ENCODE measurements at places on chromosomes 12 and 14.

DNA sequence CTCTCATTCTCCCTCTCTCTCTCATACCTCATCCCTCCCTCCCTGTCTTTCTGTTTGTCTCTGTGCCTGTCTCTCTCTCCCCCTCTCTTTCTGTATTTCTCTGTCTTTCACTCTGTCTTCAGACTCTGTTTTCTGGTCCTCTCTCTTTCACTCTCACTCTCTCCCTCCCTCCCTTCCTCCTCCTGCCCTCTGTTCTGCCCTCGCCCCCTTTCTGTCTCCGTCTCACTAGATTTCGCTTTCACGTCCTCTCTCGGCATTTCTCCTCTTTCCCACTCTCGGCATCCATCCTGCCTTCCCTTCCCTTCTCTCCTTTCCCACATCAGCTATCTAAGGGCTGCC is 183.0 kb downstream of the PHETA1 start:
- DNase-seq, result no peak

DNA sequence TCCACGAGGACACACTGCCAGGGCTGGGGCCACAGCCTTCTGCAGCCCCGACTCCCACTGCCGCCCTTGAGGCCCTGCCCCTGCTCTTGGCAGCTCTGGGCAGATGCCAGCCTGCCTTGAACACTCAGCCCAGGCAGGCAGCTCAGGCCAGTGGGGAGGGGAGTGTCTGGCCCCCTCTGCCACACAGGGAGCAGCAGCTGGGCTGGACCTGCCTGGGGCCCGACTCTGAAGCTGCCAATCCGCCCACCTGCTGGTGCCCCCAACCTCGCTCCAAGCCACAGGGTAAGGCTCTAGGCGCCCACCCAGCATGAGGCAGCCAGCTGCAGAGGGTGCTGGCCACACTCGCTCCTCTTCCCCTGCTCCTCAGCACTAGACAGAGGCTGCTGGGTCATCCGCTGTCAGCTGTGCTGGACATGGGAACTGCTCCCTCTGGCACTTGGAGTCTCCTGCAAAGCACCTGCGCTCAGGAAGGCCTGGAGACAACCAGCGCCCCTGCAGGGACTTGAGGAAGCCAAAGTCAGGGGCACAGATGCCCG is 24.6 kb upstream of the NUDT14 start:
- DNase-seq, result no peak

DNA sequence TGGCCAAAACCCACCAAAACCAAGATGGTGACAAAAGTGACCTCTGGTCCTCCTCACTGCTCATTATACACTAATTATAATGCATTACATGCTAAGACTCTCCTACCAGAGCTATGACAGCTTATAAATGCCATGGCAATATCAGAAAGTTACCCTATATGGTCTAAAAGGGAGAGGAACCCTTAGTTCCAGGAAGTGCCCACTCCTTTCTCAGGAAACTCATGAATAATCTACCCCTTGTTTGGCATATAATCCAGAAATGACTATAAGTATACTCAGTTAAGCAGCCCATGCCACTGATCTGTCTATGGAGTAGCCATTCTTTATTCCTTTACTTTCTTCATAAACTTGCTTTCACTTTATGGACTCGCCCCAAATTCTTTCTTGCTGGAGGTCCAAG is 43.0 kb upstream of the FUT8 start:
- DNase-seq, result no peak

DNA sequence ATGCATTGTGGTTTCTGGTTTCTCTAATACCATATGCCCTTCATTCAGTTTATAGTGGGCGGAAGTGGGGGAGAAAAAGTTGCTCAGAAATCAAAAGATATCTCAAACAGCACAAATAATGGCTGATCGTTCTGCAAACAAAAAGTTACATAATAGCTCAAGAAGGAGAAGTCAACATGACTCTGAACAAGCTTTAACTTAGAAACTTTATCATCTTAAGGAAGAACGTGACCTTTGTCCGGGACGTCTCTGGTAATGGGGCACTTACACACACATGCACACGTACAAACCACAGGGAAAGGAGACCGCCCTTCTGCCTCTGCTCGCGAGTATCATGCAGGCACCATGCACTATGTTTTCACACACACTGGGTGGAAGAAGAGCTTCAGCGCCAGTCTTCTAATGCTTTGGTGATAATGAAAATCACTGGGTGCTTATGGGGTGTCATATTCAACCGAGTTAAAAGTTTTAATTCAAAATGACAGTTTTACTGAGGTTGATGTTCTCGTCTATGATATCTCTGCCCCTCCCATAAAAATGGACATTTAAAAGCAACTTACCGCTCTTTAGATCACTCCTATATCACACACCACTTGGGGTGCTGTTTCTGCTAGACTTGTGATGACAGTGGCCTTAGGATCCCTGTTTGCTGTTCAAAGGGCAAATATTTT is 4.7 kb downstream of the FOS start:
- DNase-seq, result no peak

DNA sequence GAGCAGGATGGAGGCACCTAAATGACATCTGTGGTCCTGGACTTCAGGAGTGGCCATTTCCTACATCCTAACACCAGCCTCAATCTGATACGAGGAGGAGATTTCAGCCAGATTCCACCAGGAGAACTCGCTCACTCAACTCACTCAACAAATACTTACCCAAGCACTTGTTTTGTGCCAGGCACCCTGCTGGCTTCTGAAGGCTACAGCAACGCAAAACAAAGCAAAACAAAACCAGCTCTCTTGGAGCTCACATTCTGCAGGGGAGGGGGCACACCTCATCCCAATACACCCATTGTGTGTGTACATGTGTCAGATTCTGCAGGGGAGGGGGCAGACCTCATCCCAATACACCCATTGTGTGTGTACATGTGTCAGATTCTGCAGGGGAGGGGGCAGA is 144.8 kb downstream of the PIWIL1 start:
- DNase-seq, result no peak

- no peak for DNase-seq
These were observed 30.9 kb downstream of the TBC1D15 start for GRCh38 chr12:71870416-71870815.

DNA sequence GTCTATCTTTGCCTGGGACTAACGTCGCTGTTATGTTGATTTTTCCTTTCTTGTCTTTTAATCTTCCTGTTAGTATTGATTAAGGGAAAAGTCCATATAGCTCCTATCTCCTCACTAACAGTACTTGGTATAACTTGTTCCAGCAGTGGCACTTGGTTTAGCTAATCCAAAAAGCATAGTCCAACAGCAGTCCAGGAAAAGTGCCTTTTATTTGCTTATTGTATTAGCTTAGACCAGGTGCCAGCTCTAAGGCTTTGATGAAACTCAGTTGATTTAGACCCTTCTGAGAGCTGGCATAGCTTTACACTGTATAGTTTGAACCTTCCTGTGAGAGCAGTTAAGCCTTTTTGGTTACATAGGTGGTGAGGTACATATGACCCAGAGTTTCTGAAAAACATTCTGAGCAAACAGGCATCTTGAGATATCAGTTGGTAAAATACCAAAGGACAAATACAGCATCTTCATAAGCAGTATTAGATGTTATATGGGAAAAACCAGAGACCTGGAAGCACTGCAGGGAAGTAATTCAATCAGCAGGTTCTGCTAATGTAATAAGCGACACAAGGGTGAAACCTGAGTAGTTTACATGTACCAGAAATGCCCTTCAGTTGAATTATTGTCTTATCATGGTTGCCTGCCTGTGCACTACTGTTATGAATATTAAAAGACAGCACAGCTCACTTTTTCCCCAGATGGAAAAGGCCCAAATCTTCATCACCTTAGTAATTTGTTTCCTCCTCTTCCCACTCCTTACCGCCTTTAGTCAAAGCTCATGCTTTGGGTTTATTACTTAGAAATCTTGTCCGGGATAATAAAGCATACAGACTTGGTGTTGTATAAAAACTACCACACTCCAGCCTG is 13.0 kb downstream of the PELI2 start:
- no peak for DNase-seq

DNA sequence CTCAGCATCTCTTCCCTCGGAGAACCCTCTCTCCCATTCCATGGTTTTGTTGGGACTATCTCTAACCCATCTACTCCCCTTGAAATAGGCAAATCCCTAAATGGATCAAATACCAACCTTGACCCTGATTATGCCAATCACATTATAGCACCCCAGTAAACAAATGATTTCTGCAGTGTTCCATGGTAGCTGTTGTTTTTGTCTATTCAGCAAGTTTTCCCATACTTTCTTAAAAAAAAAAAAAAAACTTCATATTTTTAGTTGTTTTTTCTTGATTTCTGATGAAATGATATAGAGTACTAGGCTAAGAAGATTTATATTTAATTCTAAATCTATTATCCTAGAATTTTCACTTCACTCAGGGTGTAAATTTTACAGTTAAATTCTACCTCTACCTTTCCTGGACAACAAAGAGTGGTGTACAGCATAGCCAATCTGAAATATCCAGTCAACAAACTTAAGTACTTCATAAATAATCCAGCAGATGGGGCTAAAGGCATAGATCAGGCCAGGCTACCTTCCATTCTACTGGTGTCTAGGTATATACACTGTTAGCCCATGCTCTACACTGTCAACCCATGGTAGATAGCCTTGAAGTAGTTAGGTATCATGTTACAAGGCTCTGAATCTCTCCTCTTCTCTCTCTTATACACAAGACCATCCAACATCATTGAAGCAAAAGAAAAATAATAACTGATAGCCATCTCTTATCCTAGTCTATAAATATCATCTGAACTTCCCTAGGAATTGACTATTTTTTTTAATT is 82.2 kb downstream of the PLEKHG7 start:
- DNase-seq, result peak; percentile 53

- DNase-seq, result no peak
These were observed 35.6 kb downstream of the SYNE3 start for GRCh38 chr14:95480887-95481226.

GRCh38 chr12:45663455-45663854 is 66.1 kb upstream of the ARID2 start:
- no peak for DNase-seq

DNA sequence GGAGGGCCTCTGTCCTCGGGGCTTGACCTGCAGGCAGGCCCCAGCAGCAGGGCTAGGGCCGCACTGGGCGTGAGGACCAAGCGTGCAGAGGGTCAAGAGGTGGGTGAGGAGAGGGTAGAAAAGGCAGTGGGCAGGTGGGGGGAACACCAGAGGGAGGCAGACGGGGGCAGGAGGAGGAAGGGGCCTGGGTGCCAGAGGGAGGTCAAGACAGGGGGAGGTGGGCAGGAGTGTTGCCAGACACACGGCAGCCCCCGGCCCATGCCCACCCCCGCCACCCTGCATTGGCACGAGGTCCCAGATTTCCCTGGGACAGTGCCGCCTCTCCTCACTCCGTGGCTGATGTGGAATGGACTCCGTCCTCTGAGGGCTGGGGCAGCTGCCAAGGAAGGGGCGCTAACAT is 8.2 kb downstream of the TMEM121 start:
- DNase-seq, result no peak

GRCh38 chr12:28378736-28379135 is 188.5 kb downstream of the CCDC91 start:
- DNase-seq, result no peak

- no peak for DNase-seq
These were observed 2.6 kb downstream of the PTPN11 start for GRCh38 chr12:112421363-112421762.

- no peak for DNase-seq
These were observed 397.6 kb downstream of the LRFN5 start for GRCh38 chr14:42004321-42004720.

- no peak for DNase-seq
These were observed 9.9 kb downstream of the UBC start for GRCh38 chr12:124904306-124905098.

DNA sequence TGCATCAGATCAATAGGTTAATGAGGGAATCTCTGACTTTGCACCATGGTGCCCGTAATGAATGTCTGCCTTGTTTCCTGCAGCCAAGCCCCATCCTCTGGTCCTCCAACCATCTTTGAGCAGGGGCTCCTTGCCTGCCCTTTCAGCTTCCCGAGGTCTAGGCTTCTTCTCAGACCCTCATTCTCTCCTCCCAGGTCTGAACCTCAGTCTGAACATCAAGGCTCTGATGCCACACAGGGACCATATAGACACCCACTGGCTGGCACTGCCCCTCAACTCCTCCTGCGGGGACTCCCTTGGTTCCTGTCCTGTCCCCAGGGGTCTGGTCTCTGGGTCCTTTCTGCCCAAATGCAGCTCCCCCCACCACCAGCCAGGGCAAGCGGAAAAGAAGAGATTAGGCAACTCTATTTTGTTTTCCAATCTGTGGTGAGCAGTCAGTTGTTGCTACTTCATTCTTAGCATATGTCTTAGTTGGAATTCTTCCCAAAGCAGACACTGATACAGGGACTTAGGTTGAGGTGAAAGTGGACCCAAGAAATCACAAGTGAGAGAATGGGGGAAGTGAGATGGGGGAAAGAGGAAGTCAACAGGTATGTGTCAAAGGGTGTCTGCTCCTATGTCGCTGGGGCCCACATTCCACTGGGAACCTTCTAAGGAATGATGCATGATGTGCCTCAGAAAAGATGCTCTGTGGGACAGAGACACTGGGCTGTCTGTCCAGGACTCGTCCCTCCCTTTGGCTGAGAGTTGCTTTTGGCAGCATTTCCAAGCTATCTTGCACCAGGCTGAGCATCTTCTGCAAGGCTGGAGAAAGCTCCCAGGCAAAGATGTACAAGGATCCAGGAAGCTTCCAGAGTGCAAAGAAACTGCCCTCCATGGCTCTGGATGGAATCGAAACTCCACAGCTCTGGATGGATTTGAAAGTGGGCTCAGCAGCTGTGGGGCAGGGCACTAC is 1096.5 kb upstream of the TMEM132C start:
- no peak for DNase-seq

- DNase-seq, result peak; percentile 61
These were observed 198.3 kb upstream of the CPNE8 start for GRCh38 chr12:39103552-39104165.

DNA sequence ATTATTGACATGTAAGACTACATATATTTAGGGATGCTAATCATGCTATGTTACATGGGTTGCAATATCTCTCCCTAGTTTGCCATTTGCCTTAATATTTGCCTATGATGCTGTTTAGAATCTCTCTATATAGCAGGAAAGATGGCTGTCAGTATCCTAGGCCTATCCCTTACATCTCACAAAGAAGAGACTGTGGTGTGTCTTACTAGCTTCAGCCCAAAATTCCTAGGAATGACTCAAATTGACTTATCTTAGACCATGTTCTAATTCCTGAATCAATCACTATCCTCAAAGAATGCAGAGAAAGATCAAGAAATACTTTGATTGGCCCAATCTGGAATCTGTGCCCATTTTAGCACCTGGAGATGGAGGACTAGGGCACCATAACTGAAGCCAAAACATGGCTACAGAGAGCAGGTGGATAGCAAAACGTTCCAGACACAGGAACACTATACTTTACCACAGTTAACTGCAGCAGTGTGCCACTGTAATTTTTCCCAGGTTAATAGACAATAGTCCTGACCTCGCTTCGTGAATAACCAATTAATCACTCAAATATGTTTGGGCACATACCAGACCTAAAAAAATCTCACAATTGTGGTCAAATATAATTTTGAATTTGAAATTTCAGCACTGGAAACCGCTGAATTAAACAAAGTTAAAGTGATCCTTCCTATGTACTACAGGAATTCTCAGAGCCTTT is 32.7 kb upstream of the GLIPR1 start:
- no peak for DNase-seq

Measured in Panc1 (cell line).